ENCODE measurements at places on chromosomes 6 and 20.

- no peak for DNase-seq
Observed at GRCh38 chr6:110672122-110672521, 143.1 kb downstream of the CDK19 start.

GRCh38 chr6:168545428-168545827 is 104.4 kb downstream of the SMOC2 start:
- no peak for DNase-seq

GRCh38 chr6:42530751-42531150 is 33.1 kb upstream of the UBR2 start:
- DNase-seq, result no peak

DNA sequence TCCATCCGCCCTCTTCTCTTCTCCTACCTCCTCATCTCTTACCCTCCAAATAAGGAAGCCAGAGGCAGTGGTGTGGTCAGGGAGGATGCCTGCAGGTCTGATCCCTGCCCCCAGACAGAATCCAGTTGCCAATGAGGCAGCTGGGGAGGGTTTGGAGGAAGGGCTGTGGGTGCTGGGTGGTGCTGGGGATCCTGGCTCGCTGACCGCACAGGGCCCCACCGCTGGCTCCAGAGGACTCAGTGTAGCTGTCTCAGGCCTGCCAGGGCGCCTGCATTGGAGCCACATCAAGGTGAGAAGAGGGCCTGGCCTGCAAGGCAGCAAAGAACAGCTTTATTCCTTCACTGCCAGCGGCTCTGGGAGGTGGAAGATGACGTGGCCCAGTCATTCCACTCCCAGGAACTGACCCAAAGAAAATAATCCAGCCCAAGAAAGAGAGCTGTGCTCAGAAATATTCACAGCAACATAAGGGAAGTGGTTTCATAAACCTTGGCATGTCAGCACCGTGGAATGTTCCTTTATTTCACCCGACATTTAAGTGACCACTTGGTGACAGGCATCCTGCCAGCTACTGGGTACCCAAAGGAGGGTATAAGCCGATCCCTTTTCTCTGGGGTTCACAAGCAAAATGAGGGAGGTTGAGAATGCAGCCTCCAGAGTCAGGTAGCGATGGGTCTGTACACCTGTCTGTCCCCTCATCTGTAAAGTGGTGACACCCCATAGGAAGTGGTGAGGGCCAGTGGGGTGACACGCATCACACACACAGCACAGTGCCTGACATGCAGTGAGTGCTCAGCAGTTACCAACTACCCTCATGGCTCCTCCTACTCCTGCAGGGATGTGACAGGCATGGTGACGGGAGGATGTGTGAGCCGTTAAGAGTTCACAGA is 125.1 kb downstream of the SNX5 start:
- DNase-seq, result no peak

DNA sequence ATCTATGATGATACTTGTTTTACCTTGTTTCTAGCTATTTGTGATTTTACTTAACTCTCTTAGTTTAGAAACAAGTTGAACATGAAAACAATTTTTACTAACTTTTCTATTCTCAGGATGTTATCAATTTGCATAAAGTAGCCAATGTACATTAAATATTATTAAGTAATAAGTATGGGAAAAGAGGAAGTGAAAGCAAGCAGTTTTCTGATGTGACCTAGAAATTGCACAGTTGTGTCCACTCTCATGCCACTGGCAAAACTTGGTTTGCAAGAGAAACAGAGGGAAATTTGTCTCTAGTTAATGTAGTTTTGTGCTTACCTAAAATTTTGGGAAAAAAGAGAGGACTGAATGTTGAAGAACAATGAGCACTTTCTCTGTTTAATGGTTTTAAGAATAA is 19.2 kb upstream of the TSPYL1 start:
- DNase-seq, result no peak

GRCh38 chr6:42947950-42948349 is 12.6 kb upstream of the GNMT start:
- DNase-seq, result no peak

Measured in D341Med (cell line).